NCI-H1417 (cell line): ENCODE measurements at places on chromosomes 4 and X.

DNA sequence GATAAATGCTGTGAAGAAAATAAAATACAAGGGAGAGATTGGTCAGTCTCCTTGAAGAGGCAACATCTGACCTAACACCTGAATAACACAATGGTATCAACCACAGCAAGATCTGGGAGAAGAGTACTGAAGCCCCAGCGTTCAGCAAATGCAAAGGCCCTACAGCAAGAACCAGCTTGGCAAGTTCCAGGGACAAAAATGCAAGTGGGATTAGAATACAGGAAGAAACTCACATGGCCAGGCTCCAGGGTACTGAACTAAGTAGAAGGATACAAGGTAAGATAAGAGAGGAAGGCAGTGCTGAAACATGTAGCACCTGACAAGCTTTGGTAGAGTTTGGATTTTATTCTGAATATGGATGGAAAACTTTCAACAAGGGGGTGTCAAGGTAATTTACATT is 3.6 kb downstream of the SMIM14 start:
- DNase-seq = no peak

DNA sequence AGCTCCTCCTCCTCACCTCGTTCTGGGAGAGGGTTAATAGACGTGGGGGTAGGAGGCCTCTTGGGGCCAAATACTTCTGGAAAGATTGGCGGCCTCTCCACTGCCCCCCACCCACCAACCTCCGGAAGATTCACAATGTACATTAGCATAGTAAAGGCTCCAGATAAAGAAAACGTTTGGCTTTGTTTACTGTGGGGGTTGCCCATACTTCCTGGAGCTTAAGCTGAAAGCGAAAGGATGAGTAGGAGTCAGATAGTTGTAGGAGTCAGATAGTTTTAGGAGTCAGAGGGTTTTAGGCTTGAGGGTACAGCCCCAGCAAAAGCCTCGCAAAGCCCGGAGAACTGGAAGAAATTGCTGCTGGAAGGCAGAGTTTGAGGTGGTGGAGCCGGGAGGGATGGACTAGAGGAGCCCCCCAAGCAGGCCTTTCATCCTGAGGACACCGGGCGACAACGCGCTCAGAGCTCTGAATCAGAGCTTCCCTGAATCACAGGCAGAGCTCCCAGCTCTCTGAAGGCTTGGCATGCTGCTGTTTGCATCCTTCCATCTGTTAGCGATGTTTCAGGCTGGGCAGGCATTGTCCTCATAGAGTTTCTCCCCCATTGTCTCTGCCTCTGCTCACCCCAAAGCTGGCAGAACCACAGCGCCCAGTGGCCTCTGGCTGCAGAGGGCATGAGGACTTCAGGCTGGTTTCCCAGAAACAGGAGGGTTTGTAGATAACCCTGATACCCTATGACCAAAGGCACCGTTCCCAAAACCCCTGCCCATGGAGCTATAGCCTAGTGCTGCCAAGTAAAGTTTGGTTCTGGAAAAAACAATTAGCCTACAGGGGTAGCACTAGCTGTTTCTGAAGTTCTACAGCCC is 280.7 kb downstream of the BCOR start:
- DNase-seq = no peak

- no peak for DNase-seq
Observed at GRCh38 chrX:110087485-110088356, 84.8 kb downstream of the TMEM164 start.

- DNase-seq = no peak
Observed at GRCh38 chr4:156101571-156101970, 147.9 kb upstream of the CTSO start.

DNA sequence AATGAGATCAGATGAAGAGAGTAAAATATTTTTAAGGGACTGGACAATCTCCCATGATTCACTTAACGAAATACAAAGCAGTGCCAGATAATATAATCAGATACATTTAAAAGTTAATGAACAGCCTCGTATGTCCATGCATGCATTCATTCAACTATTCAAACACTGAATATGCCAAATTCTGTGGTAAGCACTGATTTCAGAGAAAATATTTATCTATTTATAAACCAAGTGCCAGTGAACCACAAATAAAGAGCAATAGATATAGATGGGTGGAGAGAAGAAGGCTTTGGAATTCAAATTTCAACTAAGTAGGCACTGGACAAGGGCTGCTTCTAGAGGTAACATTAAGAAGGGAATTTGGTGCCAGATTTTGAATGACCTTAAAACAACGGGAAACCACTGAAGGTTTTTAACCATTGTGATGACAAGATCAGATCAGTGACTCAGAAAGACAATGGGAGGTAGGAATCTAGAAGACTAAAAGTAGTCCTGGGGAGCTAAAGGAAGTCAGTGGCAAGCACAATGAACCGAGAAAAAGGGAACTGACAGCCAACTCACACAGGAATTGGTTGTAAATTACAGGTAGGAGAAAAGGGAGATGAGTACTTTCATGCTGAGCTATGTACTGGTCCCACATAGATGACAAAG is 14.2 kb downstream of the ELOVL6 start:
- DNase-seq = no peak

DNA sequence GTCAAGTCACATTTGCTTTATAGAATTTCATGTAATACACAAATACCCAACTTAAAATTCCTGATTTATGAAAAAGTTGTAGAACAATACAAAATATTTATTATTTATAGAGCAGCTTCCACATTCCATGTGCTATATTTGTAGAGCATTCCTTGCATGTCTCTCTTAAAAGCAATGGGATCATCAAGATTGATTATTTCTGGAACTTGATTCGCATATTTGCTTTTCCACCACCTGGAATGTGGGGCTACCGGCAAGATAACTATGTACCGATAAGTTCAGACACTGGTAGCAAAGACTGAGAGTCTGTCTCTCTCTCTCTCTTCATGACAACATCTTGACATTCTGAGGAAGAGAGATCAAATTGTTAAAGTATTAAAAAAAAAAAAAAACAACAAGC is 59.3 kb downstream of the MAPK10 start:
- no peak for DNase-seq

DNA sequence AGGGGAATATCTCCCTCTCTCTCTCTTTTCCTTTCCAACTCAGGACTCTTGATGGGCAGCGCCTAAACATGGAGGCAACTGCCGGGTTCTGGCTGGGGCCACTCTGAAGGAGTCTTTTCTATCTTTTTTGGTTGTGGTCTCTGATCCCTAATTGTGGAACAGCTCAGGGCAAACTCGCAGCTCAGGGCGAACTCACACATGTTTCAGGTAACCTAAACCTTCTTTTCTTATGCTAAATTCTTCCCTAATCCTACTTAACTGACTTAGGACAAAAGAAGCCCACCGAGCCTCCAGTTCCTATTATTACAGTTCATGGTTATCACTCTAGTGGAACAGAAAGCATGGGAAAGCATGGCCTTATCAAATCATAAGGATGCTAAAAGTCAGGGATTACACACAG is 21.3 kb downstream of the ETDA start:
- DNase-seq = no peak

- no peak for DNase-seq
Observed at GRCh38 chr4:92381616-92382015, 77.8 kb downstream of the GRID2 start.

- DNase-seq = no peak
Observed at GRCh38 chrX:9310616-9311015, 154.2 kb upstream of the TBL1X start.

DNA sequence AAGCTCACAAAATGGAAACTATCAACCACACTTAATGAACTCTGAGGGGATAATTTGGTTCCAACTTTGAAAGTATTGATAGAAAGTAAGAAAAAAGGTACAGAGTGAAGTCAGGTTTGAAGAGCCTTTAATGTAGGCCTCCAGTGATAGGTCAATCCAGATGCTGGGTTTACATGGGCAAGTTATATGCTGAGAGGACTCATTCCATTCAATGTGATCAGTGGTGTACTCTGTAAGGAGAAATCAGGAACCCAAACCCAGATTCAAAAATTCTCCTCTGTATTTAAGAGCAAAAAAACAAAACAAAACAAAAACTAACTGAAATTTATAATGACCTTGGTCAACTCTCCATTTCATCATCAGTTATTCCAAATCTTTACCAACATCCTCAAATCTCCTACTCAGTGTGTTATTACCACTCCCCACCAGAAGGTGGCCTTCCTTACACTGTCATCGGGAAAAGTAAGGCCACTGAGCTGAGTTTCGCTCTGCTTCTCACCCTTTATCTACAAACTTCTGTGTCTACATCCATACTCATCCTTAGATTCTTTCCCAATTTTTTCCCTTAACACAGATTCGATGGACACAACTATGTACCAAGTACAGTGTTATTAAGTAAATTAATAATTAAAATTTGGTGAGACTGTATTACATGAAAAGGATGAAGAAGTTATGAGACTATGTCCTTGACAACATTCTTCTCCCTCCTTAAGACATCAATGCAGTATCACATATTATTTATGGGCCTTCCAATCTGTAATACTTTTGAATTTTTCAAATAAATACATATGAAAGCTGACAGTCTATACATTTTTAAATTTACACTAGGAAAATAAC is 88.3 kb downstream of the ZAR1 start:
- peak; percentile 81 for DNase-seq

DNA sequence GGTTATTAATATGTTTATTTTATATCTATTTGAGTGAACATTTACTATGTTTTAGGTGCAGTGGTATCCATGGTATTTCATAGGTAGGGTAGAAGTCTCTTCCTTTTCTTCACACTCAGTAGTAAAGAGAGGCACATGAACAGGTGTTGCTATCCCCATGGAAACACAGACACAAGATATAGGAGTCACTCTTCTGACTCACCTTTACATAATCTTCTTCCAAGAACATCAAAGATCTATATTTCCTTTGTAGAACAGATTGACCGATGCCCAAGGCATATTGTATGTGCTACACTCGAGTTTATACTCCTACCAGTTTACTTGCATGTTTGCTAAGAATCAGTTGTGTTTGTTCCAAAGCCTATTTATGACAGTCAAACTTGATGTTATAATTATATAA is 1997.4 kb downstream of the C4orf33 start:
- no peak for DNase-seq

- DNase-seq = no peak
Observed at GRCh38 chr4:30642567-30642966, 77.6 kb upstream of the PCDH7 start.

- DNase-seq = no peak
Observed at GRCh38 chrX:24124244-24124799, 25.2 kb upstream of the ZFX start.

DNA sequence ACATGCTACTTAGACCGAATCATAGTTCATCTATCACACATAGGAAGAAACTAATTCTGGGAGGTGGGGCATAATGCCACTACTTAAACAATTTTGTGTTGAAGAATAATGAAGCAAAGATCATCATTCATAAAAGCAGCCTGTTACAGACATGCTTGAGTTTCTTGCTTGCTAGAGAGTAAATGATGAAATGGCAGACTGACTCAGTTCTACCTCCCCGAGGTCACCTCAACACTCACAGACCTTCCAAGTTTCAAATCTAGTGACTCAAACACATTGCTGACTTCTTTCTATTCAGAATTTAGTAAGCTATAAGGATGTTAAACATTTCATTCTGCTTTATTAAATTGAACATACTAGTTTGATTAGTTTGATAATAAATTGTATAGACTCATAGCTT is 636.5 kb upstream of the FRG1 start:
- no peak for DNase-seq

GRCh38 chrX:129686422-129686948 is 31.7 kb upstream of the APLN start:
- DNase-seq = no peak

DNA sequence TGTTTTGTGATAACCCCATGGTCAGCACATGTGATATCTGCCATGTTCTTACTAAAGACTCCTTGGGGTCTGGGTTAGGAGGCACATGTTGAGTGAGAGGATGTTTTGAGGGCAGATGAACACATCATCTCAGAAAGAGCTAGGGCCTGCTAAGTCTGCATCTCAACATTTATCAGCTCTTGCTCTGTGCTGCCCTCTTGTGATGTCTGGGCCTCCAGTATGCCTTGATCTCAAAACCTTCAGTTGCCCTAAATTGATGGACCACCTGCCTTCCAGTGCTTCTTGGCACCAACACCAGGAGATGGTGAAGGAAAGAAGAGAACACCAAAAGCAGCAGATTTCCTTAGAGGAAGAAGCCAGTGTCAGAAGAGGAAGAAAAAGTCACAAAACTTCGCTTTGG is 22.5 kb downstream of the MID1 start:
- no peak for DNase-seq

GRCh38 chr4:187236209-187236890 is 512.7 kb upstream of the FAT1 start:
- no peak for DNase-seq

- no peak for DNase-seq
Observed at GRCh38 chrX:48785540-48786214, 713 bp upstream of the GATA1 start.

DNA sequence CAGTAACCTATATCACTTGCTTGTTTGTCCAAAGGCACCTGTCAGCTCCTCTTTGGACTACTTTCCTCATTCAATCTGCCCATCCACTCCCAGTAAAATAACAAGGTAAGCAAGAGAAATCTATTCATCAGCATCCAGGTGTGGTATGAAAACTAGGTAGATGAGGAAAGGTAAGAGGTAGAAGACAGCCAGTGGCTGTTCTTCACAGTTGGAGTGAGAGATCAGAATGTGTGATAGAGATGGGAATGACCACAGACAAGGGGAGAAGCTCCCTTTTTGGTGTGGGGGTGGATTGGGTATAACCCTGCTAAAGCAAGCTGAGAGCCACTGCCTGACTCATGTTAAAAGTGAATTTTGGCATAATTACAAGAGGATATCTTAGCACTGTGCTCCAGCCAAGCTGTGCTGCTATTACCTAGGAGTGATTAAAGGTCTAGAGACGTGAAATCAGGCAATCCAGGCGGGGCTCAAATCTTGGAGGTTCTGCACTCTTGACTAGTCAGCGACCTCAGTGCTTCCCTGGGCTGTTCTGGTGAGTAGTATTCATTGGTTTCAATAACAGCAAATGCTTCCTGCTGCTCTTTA is 28.1 kb upstream of the RASL11B start:
- no peak for DNase-seq

- DNase-seq = no peak
Observed at GRCh38 chr4:187208651-187209050, 485.0 kb upstream of the FAT1 start.

GRCh38 chr4:187276736-187277408 is 553.2 kb upstream of the FAT1 start:
- no peak for DNase-seq

DNA sequence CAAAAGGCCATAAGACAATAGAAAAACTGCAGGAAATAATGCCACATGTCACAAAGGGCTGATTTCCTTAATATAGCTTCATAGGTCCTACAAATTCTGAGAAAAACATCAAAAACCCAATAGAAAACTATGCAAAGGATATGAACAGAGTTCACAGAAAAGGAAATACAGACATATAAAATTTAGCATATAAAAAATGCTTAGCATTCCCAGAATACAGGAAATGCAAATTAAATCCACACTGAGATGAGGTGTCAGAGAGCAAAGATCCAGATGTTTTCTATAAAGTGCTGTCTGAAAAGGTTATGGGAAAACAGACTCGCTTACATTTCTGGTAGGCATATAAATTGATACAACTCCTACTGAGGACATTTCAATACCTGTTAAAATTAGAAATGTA is 33.8 kb downstream of the TXK start:
- no peak for DNase-seq

GRCh38 chr4:10998846-10999245 is 314.3 kb upstream of the CLNK start:
- no peak for DNase-seq

- DNase-seq = no peak
Observed at GRCh38 chr4:104829761-104830160, 316.9 kb upstream of the TET2 start.
